ENCODE measurements at places on chromosomes 16 and 17.

DNA sequence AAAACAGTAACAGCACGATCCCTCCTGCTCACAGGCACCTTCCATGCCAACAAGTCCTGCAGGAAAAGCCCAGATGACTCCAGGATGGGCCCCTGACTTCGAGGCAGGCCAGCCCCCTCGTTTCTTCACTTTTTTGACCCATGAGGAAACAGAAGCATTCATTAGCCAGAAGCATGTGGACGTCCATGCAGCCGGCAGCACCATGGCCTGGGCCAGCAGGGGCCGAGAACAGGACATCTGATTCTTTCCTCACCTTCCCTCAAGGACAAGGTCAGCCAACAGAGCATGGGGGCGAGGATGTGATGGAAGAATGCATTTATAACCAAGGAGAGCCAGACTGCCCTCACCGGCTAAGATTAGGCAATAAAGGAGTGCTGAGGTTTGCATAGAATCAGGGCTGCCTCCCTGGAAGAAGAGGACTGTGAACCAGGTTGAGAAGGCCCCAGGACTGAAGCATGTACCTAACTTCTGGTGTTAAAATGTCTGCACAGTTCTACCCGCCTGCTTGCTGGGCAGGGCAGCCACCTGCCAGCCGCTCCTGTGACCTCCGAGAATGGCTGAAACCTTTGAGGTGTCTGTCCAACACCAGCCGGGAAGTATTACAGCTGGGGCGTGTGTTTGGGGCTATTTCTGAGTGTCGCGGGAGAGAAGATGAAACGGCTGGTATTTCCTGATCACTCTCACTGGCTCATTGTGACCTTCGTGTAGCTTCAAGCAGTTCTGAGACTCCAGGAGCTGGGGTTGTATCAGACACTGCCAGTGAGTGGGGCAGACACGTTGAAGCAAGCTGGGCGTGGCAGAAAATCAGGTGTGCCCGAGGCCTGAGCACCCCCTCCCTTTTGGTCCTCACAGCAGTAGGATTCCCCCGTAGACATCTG is 94.0 kb upstream of the TNRC6C start:
- peak; percentile 43 for DNase-seq

DNA sequence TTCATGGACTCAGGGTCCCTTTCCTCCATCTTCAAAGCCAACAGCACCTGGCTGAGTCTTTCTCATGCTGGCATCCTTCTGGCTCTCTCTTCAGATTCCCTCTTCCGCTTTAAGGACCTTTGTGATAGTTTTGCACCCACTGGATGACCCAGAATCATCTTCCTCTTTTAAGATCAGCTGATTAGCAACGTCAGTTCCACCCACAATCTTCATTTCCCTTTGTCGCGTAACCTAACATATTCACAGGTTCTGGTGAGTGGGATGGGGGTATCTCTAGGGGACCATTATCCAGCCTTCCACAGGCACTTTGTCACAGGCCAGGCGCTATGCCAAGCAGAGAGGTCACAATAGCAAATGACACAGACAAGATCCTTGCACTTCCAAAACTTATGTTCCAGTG is 593.8 kb downstream of the MAF start:
- no peak for DNase-seq

GRCh38 chr16:82639263-82639662 is 12.5 kb downstream of the CDH13 start:
- DNase-seq: no peak

DNA sequence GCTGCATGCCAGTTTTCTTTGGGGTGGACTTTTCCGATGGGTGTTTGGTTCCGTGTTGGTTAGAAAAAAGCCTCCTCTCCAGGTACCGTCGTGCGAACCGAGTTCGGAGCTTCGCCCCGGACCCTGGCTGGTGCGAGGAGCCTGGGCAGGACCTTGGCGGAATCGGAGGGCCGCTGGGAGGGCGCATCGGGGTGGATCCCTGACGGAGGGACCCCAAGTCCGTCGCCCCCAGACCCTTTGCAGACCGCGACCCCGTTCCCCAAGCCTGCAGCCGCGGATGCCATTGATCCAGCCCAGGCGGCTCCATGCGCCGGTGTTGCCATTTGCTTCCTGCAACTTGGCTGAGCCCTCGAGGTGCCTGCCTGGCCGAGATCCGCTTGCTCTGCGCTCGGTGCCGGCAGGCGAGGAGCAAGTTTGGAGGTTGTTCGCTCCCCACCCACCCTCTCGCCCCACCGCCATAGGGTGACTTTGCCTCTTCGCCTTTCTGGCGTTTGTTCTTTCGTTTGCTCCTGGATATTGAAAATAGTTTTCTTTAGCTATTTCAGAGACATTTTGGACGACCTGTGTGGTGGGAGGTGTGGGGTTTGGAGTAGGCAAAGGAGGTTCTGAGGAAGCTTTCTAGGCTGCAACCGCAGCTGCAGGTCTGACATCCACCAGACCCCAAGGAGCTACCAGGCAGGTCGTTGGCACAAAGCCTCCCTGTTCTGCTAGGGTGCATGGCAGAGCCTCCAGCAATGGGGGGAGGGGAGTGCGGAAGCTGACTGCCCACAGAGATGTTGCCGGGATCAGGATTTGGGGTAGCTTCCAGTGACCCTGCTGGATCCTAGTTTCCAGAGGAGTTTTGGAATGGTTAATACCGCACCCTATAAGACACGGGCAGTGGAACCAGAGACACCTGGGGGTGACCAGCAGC is 58.2 kb downstream of the RAP1GAP2 start:
- peak; percentile 54 for DNase-seq

DNA sequence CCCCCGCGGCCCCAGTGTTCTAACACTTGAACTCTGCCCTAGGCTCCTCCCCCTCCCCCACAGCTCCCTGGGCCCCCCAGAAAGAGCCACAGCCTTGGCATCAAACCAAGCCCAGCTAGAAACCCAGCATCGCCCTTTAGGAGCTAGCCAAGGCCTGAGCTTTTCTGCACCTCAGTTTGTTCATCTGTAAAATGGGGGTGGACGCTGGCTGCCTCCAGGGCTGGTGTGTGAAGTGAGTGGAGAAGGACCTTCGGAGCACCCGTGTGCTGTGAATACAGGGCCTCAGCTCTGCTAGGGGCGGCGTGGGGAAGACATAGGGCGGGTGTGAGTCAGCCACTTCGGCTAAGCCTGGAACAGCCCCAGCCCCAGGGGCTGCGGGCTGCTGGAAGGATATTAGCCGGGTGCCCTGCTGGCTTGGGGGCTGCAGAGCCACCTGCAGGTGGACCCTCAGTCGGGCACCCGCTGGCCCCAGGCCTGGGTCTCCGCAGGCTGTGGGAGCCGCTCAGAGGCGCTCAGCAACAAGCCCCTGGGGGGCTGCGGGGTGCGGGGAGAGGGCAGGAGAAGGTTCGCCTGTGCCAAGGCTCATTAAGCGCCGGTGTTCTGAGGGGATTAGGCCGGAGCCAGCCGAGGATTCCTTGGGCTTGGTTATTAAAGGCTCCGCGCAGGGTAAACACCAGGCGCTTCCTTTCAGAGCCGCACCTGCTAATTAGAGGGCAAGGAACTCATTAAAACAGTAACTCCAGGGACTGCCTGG is 217.0 kb upstream of the CIBAR2 start:
- peak; percentile 43 for DNase-seq

GRCh38 chr16:5490499-5490898 is 392.9 kb upstream of the EEF2KMT start:
- DNase-seq: no peak

DNA sequence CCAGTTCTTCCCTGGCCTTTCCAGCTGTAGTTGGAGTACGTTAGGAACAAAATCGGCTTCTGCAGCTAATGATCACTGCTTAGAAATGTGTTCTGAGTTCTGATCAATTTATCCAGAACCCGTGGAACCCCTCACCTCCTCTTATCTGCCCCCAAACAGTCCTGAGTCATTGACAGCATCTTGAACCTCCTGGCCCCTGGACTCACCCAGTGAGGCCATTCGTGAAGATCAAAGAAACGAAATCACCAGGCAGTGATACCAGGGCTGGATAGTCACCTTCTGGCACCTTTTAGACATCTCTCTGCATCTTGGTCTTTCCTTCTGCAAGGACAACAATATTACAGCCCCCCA is 17.0 kb upstream of the EXOC7 start:
- no peak for DNase-seq

- no peak for DNase-seq
These were observed 39.0 kb downstream of the HLF start for GRCh38 chr17:55303701-55304145.

DNA sequence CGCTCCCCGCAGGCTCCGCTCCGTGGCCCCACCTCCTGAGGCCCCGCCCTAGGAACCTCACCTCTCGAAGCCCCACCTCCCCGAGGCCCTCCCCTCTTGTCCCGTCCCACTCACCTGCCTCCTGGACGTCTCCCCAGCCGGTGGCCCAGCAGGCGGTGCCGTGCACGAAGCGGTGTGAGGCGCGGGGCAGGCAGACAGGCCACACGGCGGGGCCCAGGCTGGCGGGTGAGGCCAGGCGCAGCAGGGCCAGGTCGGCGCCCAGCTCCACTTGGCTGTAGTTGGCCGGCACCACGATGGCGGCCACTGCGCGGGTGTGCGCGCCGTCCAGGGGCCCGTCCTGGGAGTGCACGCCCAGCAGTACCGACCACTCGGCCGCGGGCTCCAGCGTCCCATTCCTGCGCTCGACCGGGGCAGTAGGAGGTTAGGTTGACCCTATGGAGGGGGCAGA is 1.6 kb downstream of the PRSS36 start:
- no peak for DNase-seq

DNA sequence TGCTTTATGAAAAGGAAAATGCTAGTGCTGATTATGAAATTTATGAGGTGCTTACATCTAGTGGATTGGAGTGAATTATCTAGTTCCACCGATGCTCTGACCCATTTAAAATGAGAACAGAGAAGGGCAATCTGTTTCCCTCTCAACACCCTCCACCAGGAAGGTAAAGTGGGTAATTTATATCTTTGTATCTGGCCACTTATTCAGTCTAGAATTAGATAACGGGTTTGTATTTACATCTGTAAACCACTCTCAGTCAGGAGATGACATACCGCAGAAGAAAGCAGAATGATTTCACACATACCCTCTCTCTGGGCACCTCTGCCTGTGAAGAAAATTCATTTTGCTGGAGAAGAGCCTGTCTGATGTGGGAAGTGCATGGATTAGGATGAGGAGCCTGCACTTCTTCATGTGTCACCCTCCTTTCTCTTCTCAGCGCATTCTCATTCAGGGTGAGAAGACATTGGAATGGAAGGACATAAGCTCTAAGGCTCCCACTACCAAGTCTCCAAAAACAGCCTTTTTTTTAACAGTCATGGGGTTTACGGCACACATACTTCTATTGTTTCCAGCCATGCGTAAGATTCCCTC is 646.7 kb upstream of the SALL1 start:
- DNase-seq: no peak
